ENCODE measurements at places on chromosomes 6 and 20.

DNA sequence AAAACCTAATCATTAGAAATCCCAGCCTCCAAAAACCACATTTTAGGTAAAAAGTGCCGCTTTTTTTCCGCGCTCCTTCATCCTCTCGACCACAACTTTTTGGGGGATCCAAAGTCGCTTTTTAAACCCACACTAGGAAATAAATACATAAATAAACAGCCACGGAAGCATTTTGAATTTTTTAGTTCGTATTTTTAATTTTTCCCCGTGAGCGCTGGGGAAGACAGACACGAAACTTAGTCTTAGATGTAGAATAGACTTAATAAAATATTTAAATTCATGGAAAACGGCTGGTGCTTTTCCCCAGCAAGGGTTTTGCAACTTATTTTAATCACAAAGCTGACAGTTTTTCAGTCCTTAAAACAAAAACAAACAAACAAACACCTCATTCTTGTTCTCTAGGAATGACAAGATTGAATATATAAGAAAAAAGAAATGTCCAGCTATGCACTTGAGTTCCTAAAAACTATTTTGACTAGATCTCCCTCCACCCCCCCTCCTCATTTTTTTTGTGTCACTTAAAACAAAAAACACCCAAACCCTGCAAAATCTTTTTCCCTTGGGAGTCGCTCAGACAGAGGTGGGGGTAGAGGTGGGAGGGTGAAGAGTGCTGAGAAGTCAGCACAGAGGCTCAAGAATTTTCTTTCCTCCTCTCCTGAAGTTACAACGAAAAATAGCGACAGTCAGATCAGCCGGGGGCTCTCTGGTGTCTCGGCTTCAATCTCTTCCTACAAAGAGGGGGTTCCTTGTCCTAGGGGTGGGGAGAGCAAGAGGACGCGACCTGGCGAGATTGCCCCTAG is 43.4 kb upstream of the SUPT3H start:
- DNase-seq, result no peak

DNA sequence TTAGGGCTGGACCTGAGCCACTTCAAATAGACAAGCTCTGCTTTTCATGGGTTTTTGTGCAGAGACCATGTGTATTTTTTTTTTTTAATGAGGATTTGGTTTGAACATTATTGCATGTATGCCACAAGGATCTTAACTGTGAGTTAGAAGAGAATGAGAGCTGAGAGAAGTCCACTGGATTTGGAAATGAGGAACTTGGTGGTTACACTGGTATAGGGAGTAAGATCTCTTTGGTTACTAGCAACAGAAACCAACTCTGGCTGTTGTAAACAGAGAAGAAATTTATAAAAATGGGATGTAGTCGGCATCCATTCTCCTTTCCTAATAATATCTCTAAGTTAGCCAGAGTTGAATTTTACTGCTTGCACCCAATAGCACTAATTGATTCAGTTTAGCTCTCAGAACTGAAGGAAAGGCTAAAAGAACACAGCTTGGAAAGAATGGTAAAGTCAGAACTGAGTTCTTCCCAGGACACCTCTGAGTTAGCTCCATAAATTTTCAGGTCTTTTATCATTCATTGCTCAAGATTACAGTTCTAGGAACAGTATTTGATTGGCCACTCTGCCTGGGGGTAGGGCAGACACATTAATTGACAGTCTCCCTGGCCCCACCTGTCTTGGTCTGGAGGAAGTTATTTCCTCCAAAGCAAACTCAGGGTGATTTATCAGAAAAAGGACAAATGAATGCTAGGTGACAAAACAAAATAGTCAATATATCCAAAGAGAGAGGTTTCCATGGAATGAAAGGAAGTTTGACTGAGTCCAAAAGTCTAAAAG is 3.9 kb upstream of the WFDC2 start:
- DNase-seq, result no peak

GRCh38 chr20:53195876-53196610 is 223.9 kb downstream of the TSHZ2 start:
- DNase-seq, result no peak

GRCh38 chr6:132820629-132821381 is 6.4 kb downstream of the RPS12 start:
- DNase-seq, result no peak

DNA sequence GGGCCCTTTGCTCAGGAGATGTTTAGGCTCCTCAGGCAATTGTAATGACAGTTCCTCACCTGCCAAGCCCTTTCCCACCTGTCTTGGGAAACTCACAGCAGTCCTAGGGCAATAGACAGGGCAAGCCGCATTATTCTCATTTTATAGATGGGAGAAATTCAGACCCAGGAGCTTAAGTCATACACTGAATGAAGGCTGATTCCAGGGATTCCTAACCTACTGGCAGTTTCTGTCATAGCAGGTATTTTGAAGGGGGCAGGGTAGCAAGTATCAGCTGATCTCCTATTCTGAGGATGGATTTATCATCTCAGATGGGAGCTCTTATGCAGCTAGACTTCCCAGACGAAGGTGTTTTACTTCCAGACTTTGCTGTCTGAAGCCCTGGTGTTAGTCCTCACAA is 61.4 kb upstream of the MYL9 start:
- no peak for DNase-seq
